Myocyte (in vitro differentiated cells): ENCODE measurements at places on chromosomes 6 and 20. TPM values are rescaled to one million over a fixed set of nuclear protein-coding genes. Genes with fewer than 3 reads are reported as not detected.

DNA sequence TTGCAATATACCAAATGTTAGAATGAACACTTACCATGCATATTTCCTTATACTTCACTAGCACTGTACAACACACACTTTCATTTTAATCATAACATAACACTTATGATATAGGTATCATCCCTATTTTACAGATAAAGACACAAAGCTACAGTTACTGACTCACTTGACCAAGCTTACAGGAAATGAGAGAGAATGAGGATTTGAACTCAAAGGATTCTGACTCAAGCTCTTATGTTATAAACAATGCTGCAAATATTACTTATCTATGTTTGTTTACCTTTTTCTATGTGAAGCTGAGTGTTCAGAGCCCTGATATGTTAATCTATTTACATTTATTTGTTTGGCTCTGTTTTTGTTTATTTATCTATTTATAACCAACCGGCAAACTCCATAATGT, 245.4 kb downstream of the PTPRK start:
- no peak for DNase-seq

IL17A gene
- total RNA-seq: not detected in 2 replicates

- DNase-seq: peak; percentile 84
Observed at GRCh38 chr6:100633096-100633777, 168.5 kb upstream of the SIM1 start.

KCNS1 gene
- not detected in 2 replicates for total RNA-seq

RNF39 gene
- not detected in 2 replicates for total RNA-seq

- DNase-seq: peak; percentile 10
Observed at GRCh38 chr6:156988276-156989158, 211.3 kb downstream of the ARID1B start.

GRCh38 chr20:51388227-51388626, 154.3 kb downstream of the NFATC2 start:
- DNase-seq: no peak
